A549 treated with ZK216348 at 1 μM for 4 hours (cell line): ENCODE measurements at places on chromosomes 7 and 10. TPM values are rescaled to one million over a fixed set of nuclear protein-coding genes. Genes with fewer than 3 reads are reported as not detected.

The ZMYND11 gene
- total RNA-seq: 32.3 to 50.0 TPM (median 41.4 TPM) in 5 replicates

The ATOH7 gene
- 0.18 to 0.31 TPM (median 0.22 TPM) in 5 replicates for total RNA-seq

The BAZ1B gene
- total RNA-seq: 53.5 to 68.3 TPM (median 62.9 TPM) in 5 replicates

The CLRN3 gene
- total RNA-seq: not detected in 5 replicates

The SLC29A3 gene
- total RNA-seq: 18.0 to 26.4 TPM (median 21.5 TPM) in 5 replicates

The CLIP2 gene
- 12.7 to 21.5 TPM (median 17.1 TPM) in 5 replicates for total RNA-seq

The PPP1R17 gene
- total RNA-seq: not detected in 5 replicates

The UCN3 gene
- total RNA-seq: not detected in 5 replicates

The GRIFIN gene
- total RNA-seq: not detected in 5 replicates

The TMEM130 gene
- 0.31 to 1.0 TPM (median 0.49 TPM) in 5 replicates for total RNA-seq

The TEX47 gene
- total RNA-seq: not detected in 5 replicates

The HOXA2 gene
- total RNA-seq: 0.69 to 1.5 TPM (median 0.94 TPM) in 5 replicates

The PRLHR gene
- not detected in 5 replicates for total RNA-seq

The FBXO24 gene
- 0.07 to 0.40 TPM (median 0.15 TPM) in 3 of 5 replicates, not detected in the others for total RNA-seq

The CH25H gene
- total RNA-seq: 0.15 TPM in 1 of 5 replicates, not detected in the others

The TRIM73 gene
- total RNA-seq: 1.4 to 3.1 TPM (median 2.5 TPM) in 5 replicates

The OR6V1 gene
- not detected in 5 replicates for total RNA-seq

The SCIN gene
- 0.30 to 0.71 TPM (median 0.45 TPM) in 5 replicates for total RNA-seq

The ADAM8 gene
- 1.0 to 4.5 TPM (median 3.3 TPM) in 5 replicates for total RNA-seq

The PDGFA gene
- total RNA-seq: 27.8 to 37.6 TPM (median 31.2 TPM) in 5 replicates

The CLDN4 gene
- total RNA-seq: 2.5 to 7.0 TPM (median 5.0 TPM) in 5 replicates

The TMEM184A gene
- total RNA-seq: 6.8 to 14.2 TPM (median 11.3 TPM) in 5 replicates

The OR2A7 gene
- total RNA-seq: not detected in 5 replicates

The ELFN1 gene
- total RNA-seq: 0.32 to 0.47 TPM (median 0.38 TPM) in 5 replicates

The PLEKHS1 gene
- total RNA-seq: 0.04 to 0.12 TPM (median 0.09 TPM) in 3 of 5 replicates, not detected in the others
